ENCODE measurements at places on chromosomes 5 and 9.

DNA sequence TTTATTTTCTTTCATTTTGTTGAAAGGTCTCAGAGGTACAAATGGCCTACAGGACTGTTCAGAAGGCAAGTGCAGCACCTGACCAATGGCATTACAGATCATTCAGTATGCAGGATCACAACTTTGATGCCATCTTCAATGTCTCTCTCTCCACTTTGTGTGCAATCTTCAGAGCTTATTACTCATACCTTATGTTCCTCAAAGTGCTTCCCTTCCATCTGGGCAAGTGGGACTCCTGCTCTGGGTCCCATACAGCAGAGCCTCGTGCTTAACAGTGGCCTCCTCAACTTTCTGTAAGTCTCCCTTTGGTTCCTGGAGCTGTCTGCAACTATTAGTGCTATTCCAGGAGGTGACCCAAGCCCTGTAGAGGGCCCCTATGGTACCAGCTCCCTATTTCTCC lies 358.4 kb upstream of the RPS23 start:
- DNase-seq, result no peak

GRCh38 chr5:132790201-132790865 lies 13.3 kb upstream of the SEPTIN8 start:
- no peak for DNase-seq

- DNase-seq, result no peak
These were observed 112.9 kb upstream of the ACTBL2 start for GRCh38 chr5:57595523-57595991.

- no peak for DNase-seq
These were observed 284.9 kb downstream of the TMEM38B start for GRCh38 chr9:105979290-105979689.

DNA sequence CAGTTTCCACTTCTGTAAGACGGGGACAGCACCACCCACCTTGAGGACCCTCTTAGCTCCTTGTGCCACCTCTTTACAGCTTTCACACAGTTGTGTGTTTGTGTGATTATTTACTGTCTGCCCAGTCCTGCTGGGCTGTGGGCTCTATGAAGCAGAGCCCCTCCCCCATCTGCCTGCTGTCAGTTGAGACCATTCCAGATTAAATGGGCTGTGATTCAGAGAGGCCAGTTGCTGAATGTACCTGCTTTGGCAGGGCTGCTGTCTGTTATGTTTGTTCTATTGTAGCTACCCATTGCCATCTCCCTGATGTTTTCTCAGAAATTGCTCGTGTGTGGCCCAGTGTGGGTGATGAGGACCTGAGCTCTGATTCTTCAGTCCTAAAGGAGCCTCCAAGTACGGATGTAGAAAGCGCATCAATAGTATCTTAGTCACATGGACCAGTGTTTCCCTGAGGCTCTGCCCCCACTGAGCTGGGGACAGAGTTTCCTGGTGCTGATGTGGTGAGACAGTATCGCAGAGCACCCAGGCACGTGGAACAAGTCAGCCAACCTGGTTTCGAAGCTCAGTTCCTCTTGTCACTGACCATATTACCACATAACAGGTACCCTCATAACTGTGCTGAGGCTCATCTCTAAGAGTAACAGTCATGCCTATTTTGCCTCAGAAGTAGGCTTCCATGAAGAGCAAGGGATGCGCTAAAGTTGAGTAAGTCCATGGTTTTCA lies 3.7 kb downstream of the ANGPTL2 start:
- no peak for DNase-seq

GRCh38 chr5:4128994-4129393 lies 533.4 kb downstream of the IRX1 start:
- no peak for DNase-seq

GRCh38 chr5:149730620-149731331 lies 666 bp downstream of the PPARGC1B start:
- peak; percentile 28 for DNase-seq

DNA sequence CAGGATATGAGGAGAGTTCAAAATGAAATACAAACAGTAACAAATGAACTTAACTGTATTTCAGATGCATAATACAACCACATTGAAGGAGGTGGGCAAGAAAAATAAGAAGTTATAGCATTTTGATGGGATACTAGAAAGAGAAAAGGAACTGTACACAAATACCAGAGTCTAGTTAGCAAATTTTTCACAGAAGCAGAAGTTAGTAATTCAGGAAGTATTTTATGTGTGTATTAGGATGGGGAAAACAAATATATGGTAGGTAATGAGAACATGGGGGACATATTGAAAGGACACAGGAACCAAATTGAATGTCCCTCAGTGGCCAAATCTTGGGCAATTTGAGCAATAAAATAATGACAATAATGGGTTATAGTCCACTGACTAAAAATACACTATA lies 18.4 kb downstream of the GM2A start:
- no peak for DNase-seq

DNA sequence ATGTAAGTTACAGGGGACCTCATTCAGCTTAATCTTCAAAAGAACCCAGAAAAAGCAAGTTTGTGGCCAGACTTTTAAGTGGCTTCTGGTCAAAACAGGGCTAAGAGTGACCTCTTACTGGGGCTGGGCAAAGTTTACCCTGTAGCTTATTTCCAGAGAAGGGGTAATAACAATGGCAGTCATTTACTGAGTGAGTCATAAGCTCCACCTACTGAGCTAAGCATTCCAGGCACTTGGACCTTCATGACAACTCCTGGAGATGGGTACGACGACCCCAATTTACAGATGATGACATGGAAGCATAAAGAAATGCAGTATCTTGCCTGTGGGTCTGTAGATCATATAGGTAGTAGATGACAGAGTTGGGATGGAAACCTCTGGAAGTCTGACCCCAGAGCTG lies 4.7 kb upstream of the GPR151 start:
- no peak for DNase-seq

DNA sequence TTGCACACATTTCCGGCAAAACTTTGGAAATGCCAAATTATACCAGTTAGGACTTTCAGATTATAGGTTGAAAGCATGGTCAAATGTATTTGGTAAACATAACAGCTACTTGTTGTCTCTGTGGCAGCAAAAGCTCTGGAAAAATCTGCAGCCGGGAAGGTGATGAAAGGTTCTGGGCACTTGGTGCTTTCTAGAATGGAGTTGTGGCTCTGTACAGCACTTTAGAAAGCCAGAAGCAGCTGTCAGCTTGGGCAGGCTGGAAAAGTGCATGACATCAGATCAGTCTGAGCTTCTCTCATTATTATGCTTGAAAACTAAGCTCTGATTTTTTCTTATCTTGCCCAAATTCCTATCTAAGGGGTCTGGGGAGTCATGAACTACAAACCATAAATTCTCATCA lies 118.6 kb upstream of the MAST4 start:
- no peak for DNase-seq

DNA sequence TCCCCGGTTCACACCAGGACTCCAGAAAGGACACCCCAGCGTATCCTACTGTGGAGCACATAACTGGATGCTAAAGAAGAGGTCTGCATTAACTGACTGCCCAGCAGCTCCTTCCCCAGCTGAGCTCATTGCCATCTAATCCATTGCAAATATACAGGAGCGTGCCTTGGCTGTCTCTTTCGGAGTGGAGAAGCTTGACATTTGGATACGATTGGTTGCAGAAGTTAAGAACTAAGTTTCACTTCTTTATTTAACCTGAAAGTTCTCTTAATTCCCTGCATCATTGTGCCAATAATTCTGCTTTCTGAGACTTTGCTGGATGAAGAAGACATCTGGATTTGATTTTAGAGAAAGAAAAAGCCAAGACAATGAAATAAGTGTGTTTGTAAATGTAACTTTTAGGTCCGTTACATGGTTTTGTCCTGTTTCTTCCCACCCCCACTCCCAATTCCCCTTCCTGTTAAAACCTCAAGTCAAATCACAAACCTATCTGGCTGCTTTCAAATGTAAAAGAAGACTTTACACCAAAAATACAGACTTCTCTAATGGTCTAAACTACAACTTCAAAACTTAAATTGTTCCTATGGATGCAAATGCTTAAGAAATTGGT lies 33.9 kb downstream of the TAS2R1 start:
- no peak for DNase-seq

- DNase-seq, result no peak
These were observed 197.7 kb downstream of the TENT4A start for GRCh38 chr5:6910950-6911349.

DNA sequence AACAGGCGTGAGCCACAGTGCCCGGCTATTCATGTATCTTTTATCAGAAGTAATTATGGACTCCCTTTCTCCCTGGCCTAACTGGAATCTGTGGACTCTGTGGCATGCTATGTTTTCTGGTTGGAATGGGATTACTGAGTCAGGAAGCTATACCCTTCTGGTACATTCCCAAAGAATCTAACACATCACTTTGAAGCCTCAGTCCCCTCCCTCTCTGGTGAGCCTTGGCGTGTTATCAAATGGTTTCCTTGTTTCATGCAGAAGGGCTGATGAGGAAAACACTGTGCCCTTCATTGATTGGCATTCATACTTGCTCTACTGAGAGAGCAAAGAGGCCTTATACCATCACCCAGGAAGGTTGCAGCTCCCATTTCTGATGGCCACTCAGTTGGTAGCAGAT lies 22.9 kb downstream of the C5orf15 start:
- no peak for DNase-seq

DNA sequence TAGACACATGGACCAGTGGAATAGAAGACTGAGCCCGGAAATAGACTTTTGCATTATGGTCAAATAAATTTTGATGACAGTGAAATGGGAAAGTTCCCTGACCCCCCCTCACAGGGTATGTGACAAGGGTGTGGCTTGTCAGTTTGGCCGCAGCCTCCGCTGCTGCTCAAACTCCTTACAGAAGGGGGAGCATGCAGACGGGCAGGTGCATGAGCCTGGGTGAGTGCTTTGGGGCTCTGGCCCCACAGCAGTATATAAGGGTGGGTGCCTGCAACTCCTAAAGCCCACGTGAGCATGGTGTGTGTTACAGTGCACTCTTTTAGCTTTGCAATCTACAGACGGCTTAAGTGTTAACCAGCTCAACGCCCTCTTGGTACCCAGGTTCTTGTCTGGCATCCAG lies 21.9 kb upstream of the CAPSL start:
- no peak for DNase-seq

GRCh38 chr5:32909207-32909606 lies 198.1 kb downstream of the NPR3 start:
- DNase-seq, result no peak

- DNase-seq, result no peak
These were observed 74.6 kb upstream of the HSPA9 start for GRCh38 chr5:138649775-138650174.

- DNase-seq, result no peak
These were observed 45.1 kb upstream of the TESK1 start for GRCh38 chr9:35559792-35560530.

DNA sequence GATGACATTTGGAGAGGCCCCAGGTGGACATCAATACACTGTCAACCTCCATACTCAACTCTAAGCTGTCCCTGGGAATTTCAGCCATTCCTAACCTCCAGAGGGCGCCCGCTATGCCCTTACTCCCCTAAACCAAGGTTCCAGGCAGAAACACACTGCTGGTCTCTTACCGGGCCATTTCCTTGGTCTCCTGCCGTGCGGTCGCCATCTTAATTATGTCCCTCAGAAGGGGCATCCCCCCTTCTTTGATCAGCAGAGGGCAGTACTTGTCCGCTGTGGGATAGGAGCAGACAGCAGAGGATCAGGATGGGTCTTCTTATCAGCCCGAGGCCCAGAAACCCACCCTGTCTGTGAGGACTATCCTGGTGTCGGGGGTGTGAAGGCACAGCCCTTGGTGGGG lies 9.3 kb upstream of the ZDHHC12 start:
- peak; percentile 8 for DNase-seq

- DNase-seq, result no peak
These were observed 30.3 kb upstream of the RPS23 start for GRCh38 chr5:82308416-82308815.

- no peak for DNase-seq
These were observed 237.5 kb downstream of the CHSY3 start for GRCh38 chr5:130141659-130142320.

- no peak for DNase-seq
These were observed 32.0 kb downstream of the CDC14B start for GRCh38 chr9:96587338-96588315.

- DNase-seq, result no peak
These were observed 7.4 kb downstream of the EEIG1 start for GRCh38 chr9:127973169-127974000.
